ENCODE measurements at places on chromosomes 1 and 21.

- no peak for DNase-seq
Observed at GRCh38 chr1:62111084-62111483, 83.6 kb upstream of the L1TD1 start.

GRCh38 chr1:15598436-15598835, 13.6 kb upstream of the AGMAT start:
- DNase-seq = no peak

GRCh38 chr1:215083383-215083961, 935 bp downstream of the KCNK2 start:
- no peak for DNase-seq

- no peak for DNase-seq
Observed at GRCh38 chr21:28228636-28228995, 764.1 kb downstream of the LTN1 start.

GRCh38 chr1:36706416-36706815, 223.7 kb upstream of the CSF3R start:
- DNase-seq = no peak

DNA sequence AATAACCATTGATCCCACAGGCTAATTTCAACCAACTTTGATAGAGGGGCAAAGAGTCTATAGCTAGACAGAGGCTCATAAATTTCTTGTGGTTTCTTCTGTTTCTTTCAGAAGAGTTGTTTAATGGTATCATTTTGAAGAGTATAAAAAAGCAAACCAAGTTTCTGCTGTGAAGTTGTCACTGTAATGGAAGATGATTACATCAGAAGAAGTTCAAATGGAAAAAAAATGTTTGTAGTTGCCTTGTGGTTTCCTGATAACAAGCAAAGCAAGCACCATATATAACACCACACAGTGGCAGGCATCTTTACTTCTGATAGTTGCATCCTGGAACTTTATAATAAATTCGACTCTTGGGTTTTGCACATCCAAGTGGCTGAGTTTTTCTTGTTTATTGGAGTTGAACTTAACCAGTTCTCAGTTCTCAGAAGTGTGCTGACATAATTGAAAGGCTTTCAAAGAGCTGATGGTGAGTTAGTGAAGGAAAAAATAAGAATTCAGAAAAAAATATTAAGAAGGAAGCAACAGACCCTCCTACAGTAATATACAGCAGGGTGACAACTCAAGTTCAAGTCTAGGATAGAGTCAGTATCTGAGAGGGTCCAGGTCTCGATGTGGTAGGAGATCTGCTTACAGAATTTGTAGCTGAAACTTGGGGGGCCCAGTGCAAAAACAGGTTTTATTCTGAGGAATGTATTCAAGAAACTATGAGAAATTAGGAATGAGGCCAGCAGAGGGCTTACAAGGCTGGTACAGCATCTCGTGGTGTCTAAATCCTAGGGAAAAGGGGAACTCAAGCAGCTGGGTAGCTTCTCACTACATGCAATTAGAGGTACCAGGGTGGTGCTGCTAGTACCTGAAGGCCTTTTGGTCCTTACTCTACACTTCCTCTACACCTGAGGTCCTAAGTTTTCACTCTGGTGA, 123.5 kb downstream of the CRB1 start:
- peak; percentile 76 for DNase-seq

GRCh38 chr1:54745274-54745673, 19.0 kb downstream of the PARS2 start:
- DNase-seq = no peak

GRCh38 chr1:111719674-111720132, 19.5 kb downstream of the INKA2 start:
- no peak for DNase-seq

DNA sequence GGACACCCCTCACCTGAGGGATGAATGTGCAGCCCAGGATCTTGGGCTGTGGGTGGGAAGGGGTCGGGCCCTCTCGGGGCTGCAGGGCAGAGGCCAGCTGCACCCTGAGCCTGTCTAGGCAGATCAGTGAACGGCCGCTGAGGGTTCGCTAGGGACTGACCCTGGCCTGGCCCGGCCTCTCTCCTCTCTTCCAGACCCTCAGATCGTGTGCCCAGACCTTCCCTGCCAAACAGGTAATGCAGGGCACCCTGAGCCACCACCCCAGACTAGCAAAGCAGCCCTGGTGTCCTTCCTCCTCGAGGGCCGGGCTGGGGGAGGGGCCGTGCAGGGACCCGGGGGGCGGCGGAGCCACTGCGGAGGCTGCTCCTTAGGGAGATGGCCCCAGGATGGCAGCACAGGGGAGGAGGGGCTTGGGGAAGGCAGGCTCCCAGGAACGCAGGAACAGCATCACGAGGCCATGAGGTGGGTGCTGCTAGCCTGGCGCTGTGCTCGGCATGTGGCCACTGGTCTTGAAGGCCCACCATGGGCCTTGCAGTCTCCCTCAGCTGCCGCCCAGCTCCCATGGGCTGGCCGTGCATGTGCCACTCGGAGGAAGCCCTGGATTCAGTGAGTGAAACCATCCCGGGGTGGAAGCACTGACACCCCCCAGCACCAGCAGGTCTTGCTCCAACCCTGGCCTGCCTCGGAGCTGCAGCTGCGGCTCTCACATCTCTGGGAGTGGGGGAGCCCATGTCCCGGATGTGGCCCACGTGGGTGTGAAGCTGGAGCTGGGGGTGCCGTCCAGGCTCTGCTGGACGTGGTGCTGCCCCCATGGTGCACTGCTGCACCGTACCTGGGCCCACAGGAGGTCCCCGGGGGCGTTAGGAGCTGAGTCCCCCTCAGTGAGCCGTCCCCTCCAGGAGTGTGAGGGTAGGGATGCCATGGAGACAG, 28.7 kb downstream of the COL6A2 start:
- no peak for DNase-seq

DNA sequence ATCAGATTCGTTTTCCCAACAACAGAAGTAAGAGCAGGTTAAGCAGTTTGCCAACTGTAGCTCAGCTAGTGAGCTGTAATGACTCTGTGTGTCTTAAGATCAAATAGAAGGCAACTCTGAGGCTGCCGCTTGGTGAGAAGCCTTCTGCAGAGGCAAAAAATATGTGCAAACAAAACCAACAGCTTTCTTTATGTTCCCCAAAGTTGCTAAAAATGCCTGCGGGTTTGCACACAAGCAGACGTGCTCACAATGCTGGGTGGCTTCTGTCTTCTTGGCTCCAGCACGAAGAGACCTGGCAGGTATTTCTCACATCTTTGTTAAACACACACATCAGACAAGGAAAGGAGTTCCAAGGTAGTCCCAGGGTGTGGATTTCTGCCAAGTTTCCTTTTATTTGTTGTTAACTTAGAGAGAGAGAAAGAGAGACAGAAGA, 158.9 kb upstream of the JUN start:
- DNase-seq = no peak

GRCh38 chr1:210755991-210756659, 377.8 kb downstream of the KCNH1 start:
- peak; percentile 21 for DNase-seq

DNA sequence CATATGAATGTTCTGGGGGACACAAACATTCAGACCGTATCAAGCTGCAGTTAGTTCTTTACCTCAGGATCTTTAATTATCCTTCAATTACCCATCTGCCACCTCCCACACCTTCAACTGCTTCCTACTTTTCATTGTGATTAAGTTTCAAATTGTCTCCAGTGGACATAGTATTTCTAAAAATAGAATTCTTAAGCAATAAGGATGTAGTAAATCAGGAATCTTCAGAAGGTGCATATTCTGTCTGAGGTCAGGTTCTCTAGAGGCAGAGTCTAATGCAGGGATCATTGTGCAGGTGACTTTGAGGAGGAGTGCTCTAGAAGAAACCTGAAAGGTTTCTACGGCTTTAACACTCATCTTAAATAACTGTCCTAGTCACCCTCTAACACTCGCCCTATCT, 102.6 kb upstream of the PPP2R5A start:
- no peak for DNase-seq

GRCh38 chr1:239630767-239631166, 244.4 kb downstream of the CHRM3 start:
- DNase-seq = no peak

DNA sequence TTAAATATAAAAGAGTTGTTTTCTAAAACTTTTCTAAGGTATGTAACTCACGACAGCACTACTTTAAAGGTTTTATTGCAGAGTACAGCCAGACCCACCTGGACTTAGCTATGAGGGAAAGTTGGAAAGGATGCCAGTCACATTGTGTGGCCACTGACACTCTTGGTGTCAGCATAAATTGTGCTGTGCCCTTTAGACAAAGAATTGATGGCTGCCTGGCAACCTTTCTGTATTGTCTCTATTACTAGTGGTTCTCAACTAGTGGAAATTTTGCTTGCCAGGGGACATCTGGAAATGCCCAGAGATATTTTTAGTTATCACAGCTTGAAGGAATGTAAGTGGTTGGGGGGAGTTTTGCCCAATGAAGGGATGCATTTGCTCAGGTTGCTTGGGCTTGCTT, 117.5 kb upstream of the APP start:
- DNase-seq = no peak

DNA sequence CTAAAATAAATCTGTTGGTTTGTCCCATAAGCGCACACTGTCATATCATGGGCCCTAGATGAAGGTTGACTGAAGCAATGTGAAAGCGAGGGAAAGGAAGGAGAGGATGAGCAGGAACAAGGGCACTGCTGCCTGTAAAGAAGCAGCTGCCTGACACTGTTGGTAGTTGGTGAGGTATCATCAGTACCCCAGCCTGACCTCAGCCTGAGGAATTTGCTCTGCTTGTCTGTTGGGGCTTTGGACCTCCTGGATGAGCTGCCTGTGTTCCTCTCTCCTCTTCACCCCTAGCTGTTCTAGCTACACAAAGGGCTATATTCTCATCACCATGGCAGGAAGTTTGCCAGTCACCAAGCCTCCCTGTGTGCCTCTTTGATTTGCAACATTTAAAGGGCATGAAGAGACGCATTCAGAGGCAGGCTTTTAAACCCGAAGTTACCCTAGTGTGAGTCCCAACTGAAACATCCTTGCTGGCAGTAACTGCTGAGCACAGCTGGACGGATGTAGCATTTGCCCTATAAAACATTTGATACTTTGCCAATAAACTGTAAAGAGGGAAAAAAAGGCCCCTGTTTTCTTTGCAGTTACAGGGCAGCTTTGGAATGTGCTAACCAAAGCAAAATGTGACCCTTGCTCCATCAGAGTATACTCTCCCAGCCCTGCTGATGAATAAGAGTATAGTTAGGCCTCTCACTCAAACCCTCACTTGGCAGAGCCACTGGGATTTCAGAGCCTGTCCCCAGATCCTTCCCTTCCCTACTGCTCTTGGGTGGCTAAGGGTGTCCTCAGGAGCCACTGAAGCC, 22.2 kb upstream of the SPATA6 start:
- DNase-seq = no peak

DNA sequence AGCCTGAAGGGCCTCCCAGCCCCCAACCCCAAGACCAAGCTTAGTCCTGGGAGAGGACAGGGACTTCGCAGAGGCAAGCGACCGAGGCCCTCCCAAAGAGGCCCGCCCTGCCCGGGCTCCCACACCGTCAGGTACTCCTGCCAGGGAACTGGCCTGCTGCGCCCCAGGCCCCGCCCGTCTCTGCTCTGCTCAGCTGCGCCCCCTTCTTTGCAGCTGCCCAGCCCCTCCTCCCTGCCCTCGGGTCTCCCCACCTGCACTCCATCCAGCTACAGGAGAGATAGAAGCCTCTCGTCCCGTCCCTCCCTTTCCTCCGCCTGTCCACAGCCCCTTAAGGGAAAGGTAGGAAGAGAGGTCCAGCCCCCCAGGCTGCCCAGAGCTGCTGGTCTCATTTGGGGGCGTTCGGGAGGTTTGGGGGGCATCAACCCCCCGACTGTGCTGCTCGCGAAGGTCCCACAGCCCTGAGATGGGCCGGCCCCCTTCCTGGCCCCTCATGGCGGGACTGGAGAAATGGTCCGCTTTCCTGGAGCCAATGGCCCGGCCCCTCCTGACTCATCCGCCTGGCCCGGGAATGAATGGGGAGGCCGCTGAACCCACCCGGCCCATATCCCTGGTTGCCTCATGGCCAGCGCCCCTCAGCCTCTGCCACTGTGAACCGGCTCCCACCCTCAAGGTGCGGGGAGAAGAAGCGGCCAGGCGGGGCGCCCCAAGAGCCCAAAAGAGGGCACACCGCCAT, 21.9 kb upstream of the ARF1 start:
- DNase-seq = no peak

DNA sequence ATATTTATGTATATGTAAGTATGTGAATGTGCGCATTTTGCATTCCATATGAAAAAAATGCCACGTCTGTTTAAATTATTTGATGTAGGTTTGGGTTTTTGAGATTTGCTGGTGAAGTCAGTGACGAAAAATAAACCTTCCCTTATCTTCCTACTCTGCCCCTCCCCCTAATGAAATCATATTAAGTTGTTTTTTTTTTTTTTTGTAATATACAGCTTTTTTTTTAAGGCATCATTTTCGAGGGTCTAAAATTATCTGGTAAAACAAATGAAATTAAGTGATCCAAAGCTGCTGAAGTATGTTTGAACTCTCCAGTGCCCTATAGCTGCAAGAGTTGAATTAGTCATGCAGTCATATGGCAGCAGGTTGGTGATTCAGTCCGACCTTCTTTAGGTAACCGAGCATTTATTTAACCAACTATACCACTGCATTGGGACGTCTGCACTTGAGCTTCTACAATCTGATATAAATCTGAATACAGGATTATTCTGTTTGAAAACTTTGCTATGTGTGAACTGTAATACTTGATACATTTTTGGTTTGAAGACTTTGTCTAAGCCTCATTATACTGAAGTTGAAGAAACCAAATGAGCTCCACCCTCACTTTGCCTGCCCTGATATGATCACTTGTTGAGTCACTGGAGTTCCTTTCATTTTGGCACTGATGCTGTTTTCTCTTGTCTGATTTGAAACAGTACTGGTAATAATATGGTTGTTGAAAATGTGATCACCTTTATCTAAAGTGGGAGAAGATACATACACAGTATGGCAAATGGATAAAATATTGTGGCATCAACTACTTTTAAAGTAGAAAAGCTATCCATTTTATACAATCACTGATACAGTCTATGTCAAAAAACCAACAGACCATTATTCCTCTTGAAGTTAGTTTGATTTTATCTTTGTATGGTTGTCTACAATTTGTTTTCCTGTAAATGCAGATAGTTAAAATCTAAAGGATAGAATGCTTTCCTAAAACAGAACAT, 11.7 kb downstream of the PDIK1L start:
- DNase-seq = peak; percentile 86

- DNase-seq = no peak
Observed at GRCh38 chr21:31135531-31136184, 97.4 kb upstream of the KRTAP19-8 start.

GRCh38 chr1:206672844-206673758, 11.6 kb upstream of the MAPKAPK2 start:
- peak; percentile 93 for DNase-seq

GRCh38 chr21:46312949-46313348, 10.7 kb downstream of the C21orf58 start:
- DNase-seq = no peak

- no peak for DNase-seq
Observed at GRCh38 chr1:54381524-54381923, 24.7 kb downstream of the SSBP3 start.

All from hematopoietic multipotent progenitor cell treated with erythropoietin and hydrocortisone succinate and interleukin-3 and kit ligand, for 4 days (in vitro differentiated cells).